NCI-H748 treated with DMSO at 0.1 percent for 48 hours (cell line): ENCODE measurements at places on chromosomes 2 and 18.

DNA sequence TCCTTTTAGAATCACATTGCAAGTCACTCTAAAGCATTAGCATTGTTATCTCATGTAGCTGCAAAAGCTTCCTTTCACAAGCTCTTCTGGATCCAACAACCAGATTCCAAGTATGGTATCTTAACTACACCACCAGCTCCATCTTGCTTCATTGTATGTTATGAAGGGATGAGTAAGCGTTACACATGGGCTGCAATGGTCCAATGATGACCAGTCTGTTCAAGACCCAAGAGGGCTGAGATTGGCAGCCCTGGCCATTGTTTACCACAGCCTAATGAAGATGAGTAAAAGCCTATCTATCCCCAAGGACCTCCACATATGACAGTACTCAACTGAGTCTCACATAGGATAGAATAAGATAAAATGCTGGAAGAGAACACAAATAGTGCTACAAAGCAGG lies 6.3 kb downstream of the CFLAR start:
- no peak for DNase-seq

DNA sequence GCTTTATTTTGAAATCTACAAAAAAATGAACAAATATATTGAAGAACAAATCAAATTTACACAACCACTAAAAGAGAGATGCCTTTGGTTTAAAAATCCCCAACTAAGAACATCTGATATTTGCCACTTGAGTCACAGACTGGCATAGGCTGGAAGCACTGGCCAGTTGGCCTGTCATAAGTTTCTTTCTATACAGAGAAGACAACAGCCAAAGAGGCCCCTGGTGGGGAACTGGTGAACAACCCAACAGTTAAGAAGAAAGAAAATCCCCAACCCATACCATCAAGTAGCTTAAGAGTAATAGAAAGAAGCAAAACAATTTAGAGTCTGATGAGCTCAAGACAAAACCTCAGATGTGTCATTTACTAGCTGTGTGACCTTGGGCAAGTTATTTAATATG lies 45.5 kb downstream of the OSR1 start:
- DNase-seq = no peak

GRCh38 chr2:129705085-129705484 lies 274.4 kb upstream of the RAB6C start:
- DNase-seq = no peak

- no peak for DNase-seq
These were observed 16.6 kb downstream of the DPP4 start for GRCh38 chr2:162057426-162057825.

DNA sequence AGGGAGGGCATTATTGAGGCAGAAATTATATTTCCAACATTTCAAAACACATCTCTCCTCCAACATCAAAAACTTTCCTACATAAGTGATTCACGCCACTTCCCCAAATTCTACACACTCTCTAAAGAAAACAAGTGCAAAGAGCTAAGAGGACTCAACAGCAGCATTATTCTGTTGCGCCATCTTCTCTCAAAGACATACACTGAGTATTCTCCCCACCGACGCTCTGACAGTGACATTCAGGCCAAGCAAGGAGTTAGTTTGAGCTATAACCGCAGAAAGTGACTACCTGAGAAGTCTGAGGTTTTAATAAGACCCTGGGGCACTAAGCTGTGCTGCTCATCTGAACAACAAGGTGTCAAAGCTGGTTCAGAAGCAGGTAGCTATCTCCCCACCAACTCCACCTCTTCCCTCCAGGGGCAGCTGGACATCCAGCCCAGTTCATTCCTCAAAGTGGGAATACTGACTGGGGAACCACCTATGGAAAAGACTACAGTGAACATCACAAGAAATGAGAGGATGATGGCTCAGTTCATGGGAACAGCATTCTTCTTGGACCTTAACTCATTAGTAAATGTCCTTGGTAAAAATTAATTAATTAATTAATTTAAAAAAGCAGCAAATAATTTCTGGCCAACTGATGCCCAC lies 309.5 kb upstream of the CCDC68 start:
- DNase-seq = no peak

DNA sequence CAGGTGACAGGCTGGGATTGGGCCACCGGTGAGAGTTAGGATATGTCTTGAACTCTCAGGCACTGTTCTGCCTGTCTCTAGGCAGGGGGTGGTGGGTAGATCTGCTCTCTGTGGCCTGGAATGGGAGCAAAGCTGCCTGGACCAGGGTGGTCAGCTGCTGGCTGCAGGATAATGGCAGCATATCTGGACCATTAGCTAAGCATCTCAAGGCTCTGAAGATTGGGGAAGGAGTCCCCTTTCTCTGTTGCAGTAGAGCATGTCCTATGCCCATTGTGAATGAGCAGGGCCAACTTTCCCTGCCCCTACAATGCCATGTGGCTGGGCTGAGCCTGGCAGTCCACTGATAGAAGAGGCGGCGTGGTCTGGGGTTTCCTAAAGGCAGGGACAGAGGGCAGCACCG lies 34.6 kb downstream of the LOXHD1 start:
- DNase-seq = no peak

DNA sequence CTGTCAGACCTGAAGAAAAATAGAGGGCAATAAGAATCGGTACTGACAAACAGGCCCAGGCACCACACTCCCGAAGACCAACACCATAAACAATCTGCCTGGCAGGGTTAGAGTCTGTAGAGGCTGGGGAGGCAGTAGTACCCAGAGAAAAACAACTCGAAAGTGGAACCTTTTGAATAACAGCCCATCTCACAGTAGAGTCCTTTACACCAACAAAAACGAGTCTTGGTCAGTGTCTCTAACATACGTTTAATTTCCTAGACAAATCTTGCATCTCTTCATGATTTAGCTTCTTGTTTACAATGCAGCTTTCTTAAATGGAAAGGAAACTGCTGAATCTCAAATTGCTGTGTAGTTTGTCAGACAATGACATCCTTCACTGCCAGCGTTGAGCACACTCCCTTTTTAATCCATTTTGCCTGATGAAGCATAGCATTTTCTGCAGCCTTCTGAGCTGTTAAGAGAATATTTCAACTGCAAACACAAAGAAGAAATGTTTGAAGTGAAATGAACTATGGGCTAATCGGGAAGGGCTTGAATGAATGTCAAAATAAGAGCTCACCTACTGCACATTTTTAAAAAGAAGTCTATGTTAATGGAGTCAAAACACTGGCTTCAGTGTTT lies 73.1 kb upstream of the DSG1 start:
- no peak for DNase-seq

DNA sequence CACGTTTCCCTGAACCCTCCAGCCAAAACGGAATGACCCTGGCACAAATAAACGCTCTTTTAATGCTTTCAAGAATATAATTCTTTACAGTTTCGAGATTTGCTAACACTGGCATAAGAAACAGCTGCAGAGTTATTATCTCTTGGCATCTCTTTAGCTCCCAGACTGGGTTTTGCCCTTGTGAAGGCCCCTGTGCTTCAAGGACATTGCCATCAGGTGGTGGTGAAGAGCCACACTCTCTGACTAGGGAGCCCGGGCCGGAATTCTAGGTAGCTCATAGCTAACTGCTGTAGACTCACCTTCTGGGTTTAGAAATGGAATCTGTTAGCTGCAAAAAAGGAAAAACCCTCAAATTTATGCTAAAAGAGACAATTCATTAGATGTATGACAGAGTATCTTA lies 13.3 kb upstream of the GALNT14 start:
- no peak for DNase-seq

DNA sequence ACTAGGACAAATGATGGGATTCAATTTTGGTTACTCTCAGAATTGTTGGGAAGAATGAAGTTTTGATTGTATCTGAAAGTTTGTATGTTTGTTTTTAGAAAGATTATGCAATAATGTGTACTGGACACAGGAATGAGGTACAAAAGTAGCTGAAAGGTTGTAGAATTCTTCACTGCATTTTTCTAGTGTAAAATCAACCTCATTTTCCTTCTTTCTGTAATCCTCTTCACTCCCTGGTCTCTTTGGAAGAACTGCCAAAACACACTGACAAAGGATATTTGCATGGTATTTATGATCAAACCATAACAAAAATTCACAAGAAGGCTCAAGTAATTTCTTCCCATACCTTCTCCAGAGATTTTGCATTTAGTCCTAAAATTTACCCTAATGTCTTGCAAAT lies 110.7 kb downstream of the ZEB2 start:
- no peak for DNase-seq

- no peak for DNase-seq
These were observed 165.2 kb downstream of the TMEM200C start for GRCh38 chr18:5729983-5730699.

DNA sequence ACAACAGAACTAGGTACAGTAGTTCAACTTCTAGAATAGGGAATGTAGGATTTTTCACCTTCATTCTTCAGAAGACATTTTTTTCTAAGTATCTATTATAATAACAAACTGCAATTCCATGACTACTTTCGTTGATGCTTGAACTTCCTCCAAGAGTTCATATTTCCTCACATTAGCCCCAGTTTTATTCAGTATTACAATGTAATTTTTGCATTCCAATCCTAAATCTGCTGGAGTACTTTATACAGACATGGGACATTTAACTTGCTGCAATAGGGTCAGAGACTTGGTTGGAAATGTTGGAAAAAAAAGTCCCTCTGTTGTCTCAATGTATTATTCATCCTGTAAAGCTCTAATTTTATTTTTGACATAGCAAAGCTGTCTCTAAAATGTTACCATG lies 19.6 kb upstream of the FTCDNL1 start:
- no peak for DNase-seq

DNA sequence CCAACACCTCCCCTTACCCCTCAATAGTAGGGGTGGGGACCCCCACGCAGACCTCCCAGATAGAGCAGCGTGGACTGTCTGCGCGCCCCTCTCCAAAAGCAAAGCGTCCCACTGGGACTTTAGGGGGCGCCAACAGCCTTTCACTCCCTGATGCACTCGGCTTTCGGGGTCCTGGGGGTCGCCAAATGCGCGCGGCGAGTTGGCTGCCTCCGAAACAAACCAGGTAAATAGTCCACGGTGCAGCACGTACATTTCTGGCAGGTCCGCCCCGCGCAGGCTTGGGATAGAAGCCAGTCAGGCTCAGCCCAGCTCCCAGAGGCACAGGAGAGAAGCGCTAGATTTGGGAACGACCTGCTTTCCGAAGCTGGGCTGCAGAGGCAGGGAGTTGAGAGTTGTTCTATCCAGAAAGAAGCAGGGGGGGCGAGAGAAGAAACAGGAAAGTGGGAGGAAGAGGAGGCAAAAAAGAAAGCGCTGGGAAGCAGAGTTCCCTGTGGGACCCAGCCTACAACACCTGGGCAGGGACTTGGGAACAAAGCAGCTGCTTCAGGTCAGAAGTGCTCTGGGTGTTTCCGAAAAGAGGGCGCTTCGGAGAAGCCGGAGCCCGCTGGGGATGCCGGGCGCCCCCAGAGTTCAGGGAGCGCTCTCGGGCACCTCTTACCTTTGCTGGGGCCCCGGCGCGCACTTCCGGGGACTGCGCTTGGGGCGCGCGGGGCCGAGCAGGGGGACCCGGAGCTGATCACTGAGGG lies 544 bp downstream of the EVA1A start:
- DNase-seq = no peak

DNA sequence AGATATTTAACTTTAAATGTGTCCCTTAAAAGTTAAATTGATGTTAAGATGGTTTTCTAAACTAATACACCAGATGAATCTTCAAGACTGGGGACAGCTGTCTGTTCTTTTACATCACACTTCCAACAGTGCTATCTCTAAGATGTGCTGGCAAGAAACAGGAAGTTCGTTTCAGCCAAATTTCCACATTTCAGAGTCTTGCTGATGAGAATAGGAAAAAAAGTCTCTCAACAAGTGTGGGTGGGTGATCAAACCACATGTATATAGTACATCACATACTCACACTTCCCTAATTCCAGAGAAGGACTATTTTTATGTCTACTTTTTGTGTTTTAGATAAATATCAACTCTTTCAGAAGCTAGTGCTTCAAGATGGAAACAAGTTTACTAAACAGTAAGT lies 1712.8 kb upstream of the TMEFF2 start:
- no peak for DNase-seq

DNA sequence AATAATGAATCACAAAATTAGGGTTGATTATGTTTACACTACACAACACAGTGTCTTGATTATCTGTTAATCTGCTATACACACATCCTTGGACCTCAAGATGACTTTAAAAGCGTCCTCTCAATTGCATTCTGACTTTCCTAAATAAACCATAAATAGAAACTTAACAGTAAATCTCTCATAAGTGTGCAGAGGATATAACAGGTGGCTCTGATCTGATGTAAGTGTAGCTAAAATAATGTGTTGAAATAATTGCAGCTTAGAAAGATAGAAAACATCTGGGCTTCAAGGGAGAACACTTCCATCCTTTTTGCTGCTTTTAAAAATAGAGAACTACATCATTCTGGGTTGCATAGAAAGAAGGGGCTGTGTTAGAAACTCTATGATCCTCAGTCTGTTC lies 78.4 kb upstream of the EFEMP1 start:
- no peak for DNase-seq

GRCh38 chr2:72755647-72756423 lies 70.0 kb downstream of the EXOC6B start:
- no peak for DNase-seq

DNA sequence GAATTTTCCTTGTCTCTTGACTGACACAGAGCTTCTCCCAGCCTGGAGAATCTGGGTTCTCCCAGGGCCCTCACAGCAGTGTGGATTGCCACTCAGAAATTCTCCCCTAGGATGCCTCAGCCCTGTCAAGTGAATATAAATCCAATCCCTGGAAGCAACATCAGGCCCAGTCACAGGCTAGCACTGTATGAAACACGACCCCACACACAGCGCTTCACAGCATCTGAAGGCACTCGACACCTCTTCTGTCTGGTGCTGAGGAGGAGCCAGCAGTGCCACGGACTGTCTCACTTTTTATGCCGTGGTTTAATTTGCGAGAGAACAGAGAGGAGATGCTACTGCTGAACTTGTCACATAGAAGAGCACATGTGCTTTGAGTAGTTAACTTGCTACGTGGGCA lies 164.5 kb downstream of the NAPG start:
- no peak for DNase-seq

DNA sequence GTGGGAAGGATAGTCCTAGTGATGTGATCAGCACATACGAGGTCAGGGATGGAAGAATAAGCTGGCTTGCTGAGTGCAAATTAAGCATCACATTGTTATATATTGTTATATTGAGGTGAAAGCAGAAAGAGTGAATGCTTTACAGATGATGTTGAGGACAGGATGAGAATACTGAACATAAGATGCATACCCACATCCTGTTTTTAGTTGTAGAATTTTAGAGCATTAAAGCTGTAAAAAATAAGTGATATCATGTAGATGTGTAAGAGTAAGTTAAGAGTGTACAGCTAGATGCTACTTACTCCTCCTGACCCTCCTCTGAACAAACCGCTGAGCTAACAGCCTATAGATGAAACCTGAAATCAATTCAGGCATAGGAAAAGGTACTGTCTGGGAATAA lies 271.0 kb upstream of the KCNJ3 start:
- DNase-seq = no peak

DNA sequence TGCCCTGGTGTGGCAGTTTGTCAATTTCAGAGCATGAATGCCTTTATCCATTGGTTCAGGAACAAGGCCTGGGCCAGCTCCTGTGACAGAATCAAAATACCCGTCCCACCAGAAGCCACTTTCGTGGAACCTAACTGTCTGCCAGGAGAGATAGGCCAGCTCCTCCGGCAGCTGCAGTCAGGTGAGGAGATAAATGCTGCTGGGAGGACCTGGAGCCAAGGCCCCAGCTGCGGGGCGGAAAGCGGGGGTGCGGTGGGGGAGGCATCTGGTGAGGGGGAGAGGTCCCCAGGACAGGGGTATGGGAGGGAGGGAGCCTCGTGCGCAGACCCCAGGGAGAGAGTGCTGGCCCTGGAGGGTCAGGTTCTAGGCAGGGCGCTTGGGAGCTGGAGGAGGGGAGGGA lies 4.4 kb upstream of the ASB1 start:
- no peak for DNase-seq

GRCh38 chr2:233367586-233367985 lies 13.3 kb downstream of the DGKD start:
- DNase-seq = no peak

GRCh38 chr2:156339110-156339847 lies 6.8 kb upstream of the NR4A2 start:
- peak; percentile 60 for DNase-seq
